ENCODE measurements at places on chromosomes 2 and 18.
A peak's percentile ranks its signal among the peaks of the same experiment; 100 is the strongest.

GRCh38 chr2:64114063-64114911, 29.9 kb downstream of the PELI1 start:
- peak; percentile 88 for DNase-seq

GRCh38 chr18:8752329-8752728, 47.0 kb downstream of the MTCL1 start:
- DNase-seq, result no peak

- DNase-seq, result no peak
These were observed 21.6 kb downstream of the TNS1 start for GRCh38 chr2:217981084-217981730.

DNA sequence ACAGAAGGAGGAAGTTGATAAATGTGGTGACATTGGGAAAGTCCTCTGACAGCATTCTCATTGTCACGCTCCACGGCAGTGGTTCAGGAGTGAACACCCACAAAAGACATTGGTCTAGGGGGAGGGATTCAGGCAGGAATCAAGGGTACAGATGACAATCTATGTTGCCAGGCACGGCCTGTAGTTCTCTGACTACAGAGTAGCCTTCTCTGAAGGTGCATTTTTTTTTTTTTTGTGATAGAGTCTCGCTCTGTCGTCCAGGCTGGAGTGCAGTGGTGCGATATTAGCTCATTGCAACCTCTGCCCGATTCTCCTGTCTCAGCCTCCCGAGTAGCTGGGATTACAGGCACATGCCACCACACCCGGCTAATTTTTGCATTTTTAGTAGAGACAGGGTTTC, 7.4 kb upstream of the MOB1A start:
- DNase-seq, result peak; percentile 83

GRCh38 chr2:229152674-229153073, 118.4 kb downstream of the PID1 start:
- no peak for DNase-seq

- DNase-seq, result no peak
These were observed 258.1 kb downstream of the LNPK start for GRCh38 chr2:175744000-175744399.

GRCh38 chr2:164523726-164524125, 97.6 kb downstream of the GRB14 start:
- no peak for DNase-seq

GRCh38 chr2:20561637-20562454, 89.1 kb downstream of the HS1BP3 start:
- no peak for DNase-seq

GRCh38 chr18:59238385-59238784, 18.4 kb downstream of the GRP start:
- DNase-seq, result no peak

DNA sequence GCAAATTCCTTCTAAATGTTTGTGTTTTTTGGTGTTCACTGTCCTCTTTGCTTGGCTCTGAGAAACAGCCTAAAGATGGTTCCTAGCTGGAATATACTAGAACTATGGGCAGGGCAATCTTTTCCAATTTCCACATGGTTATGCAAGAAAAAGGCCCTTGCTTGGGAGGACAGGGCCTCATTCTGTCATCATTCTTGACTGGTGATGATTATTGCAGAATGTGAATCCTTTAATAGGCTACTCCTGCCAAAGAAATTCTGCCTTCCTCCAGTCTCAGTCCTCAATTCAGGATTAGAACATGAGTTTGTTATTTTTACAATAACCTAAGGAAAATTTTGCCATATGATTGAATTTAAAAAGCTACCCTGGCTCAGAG, 218.7 kb downstream of the HNMT start:
- DNase-seq, result no peak

- peak; percentile 41 for DNase-seq
These were observed 111.6 kb downstream of the FAM210A start for GRCh38 chr18:13614641-13615288.

DNA sequence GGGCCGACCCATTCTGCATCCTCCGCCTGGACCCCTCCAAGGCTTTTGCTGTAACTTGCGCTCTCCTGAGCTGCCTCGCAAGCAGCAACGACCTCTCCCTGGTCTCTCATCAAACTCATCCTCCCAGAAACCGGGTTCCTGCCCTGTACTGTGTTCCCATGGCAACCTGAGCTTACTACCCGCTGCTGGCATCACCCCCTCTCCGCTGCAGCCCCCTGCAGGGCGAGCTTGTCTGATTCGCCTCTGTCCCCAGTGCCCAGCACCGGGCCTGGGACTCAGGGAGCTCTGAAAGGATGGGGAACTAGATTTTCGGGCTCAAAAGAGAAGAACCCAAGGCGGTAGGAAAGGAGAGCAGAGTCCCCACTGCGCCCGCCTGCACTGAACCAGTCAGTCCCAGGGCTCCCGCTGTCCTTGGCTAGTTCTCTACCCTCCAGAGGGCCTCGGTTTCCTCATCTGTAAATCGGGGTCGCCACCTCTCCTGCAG, 463 bp downstream of the HS1BP3 start:
- peak; percentile 24 for DNase-seq

DNA sequence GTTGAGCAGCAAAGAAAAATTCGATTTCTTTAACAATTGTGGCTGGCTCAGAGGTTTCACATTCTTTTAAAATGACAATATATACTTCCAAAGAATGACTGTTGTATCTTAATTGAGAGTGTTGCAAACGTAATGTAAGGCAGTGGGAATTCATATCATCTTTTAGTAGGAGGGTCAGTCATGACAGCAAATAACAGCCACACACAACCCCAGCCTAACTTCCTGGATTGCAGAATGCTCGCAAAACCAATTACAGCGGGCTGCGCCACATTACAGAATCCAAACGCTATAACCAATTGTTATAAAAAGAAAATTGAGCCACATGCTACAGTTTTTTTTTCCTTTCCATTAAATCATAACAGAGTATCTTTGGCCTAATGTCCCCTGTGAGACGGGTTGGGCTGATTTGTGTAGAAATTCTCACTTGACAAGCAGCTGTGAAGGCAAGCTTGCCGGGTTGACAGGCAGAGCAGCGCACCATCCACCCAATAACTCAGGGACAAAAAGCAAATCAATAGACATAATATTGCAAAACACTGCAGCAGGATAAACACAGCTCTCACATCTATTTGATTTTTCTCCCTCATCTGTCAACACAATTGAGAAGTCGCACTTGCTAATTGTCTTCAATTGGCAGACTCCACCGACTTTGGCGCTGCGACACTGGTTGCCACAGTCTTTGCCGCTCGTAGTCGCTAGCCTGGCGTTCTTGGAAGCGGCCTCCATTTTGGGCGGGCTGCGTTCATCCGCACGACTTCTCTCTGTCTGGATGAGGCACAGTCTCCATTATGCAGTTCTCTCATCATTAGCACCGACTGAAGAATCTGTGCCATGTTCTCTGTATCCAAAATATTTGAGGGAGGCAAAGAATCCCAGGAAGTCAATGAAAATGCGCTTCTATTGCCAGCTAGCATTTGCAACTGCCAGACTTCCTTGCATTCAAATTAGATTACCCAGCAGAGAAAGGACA, 95.0 kb upstream of the CCDC68 start:
- DNase-seq, result no peak

DNA sequence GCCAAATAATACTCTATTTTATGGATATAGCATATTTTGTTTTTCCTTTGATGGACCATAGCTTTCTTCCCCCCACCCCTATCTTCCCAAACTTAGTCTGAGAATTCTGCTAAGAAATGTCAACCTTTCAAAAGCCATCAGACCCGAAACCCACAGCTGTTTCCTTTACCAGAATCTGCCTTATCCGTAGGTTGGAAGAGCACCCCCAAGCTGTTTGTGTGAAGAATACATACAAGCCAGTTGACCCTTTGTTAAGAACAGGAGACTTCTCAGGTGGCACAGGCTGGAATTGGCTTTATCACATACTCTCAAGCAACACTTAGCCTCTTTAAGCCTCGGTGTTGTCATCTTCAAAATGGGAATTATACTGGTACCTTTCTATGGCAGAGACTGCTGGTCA, 135.1 kb downstream of the ACTR3 start:
- no peak for DNase-seq

- peak; percentile 63 for DNase-seq
These were observed 17.2 kb downstream of the PCBP1 start for GRCh38 chr2:70104231-70105111.

- DNase-seq, result no peak
These were observed 215.3 kb downstream of the ANAPC1 start for GRCh38 chr2:111668741-111669140.

GRCh38 chr2:174076975-174077374, 111.8 kb upstream of the SP3 start:
- DNase-seq, result no peak

DNA sequence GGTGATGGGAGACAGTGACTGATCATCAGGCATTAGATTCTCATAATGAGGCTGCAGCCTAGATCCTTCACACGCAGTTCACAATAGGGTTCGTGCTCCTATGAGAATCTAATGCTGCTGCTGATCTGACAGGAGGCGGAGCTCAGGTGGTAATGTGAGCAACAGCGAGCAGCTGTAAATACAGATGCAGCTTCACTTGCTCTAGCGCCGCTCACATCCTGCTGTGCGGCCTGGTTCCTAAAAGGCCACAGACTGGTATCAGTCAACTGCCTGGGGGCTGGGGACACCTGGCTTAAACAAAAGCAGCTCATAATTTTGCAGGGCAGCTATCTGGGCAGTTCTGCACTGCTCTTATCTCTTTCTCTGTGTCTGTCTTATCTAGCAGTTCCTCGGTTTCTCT, 20.4 kb upstream of the CD226 start:
- DNase-seq, result no peak

DNA sequence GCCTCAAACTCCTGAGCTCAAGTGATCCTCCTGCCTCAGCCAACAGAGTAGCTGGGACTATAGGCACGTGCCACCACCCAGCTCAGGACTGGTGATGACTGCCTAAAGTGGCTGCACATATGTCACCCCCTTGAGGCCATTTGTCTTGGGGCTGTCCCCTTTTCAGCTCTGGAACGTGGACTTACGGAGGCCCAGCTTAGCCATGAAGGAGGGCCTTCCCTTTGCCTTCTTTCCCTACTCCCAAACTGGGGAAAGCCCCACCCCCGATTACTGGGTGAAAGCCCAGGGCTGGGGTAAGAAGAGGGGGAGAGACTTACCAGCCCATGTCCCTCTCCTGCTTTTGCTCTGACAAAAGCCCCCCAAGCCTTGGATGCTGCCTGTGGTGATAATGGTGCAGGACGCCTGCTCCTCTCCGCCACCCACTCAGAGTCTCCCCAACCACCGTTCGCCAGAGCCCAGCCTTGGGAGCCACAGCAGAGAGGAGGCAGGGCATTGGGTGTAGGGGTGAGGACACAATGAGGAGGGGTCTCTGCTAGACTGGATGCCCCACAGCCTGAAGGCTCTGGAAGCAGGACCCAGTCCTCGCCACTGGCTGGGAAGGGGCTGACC, 2.5 kb upstream of the DUSP2 start:
- DNase-seq, result no peak

GRCh38 chr2:169343202-169343601, 19.1 kb downstream of the LRP2 start:
- no peak for DNase-seq

DNA sequence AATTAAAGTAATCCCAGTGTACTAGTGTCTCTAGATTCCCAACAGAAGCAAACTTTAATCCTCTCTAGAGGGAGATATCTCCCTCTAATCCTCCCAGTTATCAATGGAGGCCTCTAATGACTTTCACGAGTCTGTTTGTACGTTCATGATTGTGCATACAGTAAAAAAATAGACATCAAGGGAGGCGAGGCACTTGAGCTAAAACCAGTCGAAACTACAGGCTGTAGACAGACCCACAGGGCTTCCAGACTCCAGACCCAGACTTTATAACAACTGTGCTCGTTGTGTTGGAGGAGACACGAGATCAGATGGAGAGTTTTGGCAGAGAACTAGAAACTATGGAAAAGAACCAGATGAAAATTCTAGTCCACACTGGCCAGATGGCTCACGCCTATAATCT, 7.0 kb downstream of the DGKD start:
- no peak for DNase-seq

DNA sequence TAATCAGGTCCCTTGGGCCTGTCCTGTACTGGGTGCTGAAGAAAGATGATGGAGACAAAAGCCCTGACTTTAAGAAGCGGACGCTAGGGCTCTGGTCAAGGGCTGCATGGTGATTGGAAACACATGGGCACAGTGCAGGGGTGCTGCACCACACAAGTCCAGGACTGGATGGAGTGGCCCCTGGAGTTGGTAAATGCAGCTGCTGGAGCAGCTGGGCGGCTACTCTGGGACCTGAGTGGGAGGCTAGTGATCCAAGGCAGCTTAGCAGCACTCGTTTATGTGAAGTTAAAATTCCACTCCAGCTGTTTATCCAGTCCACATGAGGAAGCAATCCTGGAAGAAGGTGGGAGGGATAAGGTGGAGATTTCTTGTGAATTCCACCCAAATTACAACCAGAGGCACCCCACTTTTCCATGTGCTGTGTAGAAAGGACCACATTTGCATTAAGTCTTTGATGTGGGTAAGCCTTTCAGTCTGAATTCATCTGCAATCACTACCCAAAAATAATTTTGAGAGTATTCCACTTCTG, 24.9 kb downstream of the MERTK start:
- no peak for DNase-seq

- no peak for DNase-seq
These were observed 88.9 kb downstream of the ITGA4 start for GRCh38 chr2:181546086-181546485.

- no peak for DNase-seq
These were observed at the start of gene PLCD4 for GRCh38 chr2:218607436-218608115. PLCD4 (plus strand) TSS chr2:218607899; CDS start chr2:218615740, 7,841 bp downstream.

- DNase-seq, result no peak
These were observed 1.1 kb downstream of the ENOSF1 start for GRCh38 chr18:711310-711656.

GRCh38 chr2:231286964-231287363, 88.5 kb downstream of the ARMC9 start:
- DNase-seq, result no peak

DNA sequence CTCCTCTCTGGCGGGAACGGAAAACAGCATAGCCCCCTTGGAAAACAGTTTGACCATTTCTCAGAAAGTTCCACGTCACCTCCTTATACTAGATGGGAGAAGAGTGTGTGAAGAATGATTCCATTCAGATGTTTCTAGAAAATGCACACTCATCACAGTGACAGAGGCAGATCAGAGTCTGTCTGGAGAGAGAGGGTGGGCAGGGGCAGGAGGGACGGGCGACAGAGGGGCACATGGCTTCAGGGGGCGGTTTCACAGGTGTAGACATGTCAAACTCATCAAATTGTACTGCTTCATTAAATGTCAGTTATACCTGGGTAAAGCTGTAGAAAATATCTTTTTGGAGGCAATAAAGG, 88.8 kb upstream of the TAF1B start:
- DNase-seq, result no peak

DNA sequence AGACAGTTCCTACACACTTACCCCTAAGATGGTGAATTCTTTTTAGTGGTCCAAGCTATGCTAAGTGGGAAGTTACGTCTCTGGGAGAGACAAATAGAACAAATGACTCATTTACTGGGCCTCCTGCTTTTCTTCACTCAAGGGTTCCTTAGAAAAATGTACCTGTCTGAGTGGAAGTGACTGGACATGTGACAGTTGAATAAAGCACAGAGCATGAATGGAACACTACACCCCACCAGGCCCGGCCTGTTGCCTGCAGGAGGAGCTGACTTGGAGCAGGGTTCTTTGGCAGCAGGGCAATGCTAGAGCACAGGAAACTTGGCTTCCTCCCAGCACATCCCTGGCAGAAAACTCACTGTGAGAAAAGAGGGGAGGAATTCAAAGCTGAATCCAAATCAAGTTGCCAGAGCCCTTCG, 451.0 kb upstream of the SETBP1 start:
- no peak for DNase-seq

Data from activated CD4-positive, alpha-beta T cell treated with anti-CD3 and anti-CD28 coated beads, Interleukin-2, amount 50 U/mL, for 16 hours (primary cell).